Tibial artery (tissue), 4 donors: ENCODE measurements at places on chromosomes 13 and 19.

DNA sequence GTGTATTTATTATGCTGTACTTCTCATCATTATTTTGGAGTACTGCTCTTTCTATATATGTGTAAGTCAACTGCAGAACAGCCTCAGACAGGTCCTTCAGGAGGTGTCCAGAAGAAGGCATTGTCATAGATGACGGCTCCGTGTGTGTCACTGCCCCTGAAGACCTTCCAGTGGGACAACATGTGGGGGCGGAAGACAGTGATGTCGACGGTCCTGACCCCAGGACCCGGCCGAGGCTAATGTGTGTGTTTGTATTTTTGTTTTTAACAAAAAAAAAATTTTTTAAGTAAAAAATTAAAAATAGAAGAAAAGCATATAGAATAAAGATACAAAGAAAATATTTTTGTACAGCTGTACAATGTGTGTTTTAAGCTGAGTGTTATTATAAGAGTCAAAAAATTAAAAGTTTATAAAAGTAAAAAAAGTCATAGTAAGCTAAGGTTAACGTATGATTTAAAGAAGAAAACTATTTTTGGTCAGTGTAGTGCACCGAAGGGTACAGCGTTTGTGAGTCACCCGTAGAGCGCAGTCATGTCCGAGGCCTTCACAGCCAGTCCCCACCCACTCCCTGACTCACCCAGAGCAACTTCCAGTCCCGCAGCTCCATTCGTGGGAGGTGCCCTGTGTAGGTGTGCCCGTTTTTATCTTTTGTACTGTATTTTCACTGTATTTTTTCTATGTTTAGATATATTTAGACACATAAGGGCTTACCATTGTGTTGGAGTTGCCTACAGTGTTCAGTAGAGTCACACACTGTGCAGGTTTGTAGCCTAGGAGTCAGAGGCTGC lies 42.2 kb upstream of the SPACA7 start:
- H3K4me1 ChIP-seq: no peaks in the 10 kb centered on the region
- no peak for DNase-seq
- no peaks in the 10 kb centered on the region for H3K36me3 ChIP-seq
- no peak overlapping the region for H3K4me3 ChIP-seq
- H3K27me3 ChIP-seq: peaks cover 37% of the 10 kb centered on the region

DNA sequence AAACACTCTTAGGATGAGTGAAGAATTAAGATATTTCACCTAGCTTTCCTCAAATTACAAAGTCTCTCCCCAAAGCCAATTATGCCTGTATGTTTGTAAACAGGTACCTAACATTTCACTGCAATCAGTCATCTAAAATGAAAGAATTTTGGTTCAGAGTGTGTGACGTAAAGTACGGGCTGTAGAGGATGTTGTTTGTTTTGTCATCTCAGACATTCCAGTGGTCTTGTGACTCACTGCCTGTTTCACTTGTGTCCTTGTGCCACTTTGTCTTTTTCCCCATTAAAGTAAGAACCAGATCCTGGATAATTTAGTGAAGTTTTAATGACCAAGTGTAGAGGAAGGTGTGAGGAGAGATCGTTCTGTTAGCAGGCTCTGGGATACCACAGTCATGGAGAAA lies 28.6 kb upstream of the EID2 start:
- no peak overlapping the region for H3K4me3 ChIP-seq
- no peaks in the 10 kb centered on the region for H3K27me3 ChIP-seq
- no peak for DNase-seq
- H3K36me3 ChIP-seq: no peaks in the 10 kb centered on the region
- no peak overlapping the region for H3K27ac ChIP-seq

DNA sequence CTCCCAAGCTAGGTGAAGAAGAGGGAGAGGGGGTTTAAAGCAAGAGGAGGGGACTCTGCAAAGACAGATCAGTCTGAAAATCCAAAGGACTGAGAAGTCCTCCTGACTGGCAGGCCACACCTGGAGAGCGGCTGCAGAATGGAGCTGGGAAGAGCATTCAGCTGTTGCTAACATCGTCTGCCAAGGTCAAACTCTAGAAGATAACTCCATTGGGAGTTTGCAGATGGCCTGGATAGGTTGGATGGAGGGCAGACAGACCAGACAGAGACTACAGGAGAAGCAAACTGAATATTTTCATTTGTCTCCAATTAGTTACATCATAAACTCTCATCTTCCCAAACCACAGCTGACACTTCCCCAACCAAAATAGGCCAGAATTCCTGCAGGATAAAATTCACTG lies 19.9 kb upstream of the SHISA2 start:
- no peaks in the 10 kb centered on the region for H3K4me1 ChIP-seq
- no peak for DNase-seq
- H3K36me3 ChIP-seq: no peaks in the 10 kb centered on the region
- no peak overlapping the region for H3K4me3 ChIP-seq
- peaks cover 8% of the 10 kb centered on the region for H3K27me3 ChIP-seq

DNA sequence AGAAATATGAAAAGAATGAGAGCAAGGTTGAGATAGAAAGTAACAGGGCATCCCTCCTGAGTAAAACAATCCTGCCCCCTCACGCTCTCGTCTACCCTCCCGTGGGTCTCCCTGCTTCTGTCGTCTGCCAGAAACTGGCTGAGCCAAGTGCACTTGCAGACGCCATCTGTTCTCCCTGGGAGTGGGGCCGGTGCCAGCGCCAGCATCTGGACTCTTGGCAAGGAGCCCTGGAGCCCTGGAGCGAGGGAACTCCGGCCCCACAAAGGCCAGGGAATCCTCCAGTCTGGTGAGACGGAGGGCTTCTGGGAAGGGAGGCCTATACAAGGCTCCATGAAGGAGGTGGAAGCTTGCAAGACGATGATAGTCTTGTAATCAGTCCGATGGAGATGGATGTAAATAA lies 2.3 kb upstream of the TMEM91 start:
- H3K4me3 ChIP-seq: no peak overlapping the region
- H3K36me3 ChIP-seq: peaks cover 7% of the 10 kb centered on the region
- H3K27ac ChIP-seq: no peak overlapping the region
- peak; percentile 72 for DNase-seq

DNA sequence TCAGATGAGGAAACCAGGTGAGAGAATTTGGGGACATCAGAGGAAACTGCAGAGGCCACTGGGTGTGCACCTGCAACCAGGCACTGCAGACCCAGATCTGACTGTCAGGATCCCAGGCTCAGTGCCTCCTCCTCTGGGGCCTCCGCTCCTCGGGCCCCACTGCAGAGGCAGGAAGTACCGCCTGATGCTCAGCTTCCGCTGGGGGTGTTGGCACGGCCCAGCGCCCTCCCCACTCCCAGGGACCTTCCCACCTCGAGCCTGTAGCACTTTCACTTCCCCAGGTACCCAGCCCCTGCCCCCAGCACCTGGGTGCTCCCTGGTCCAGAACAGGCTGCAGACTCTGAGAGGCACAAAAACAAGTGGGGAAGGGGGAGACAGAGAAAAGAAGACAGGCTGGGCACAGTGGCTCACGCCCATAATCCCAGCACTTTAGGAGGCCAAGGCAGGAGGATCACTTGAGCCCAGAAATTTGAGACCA lies 1.4 kb upstream of the CD37 start:
- DNase-seq: peak; percentile 64
- H3K27me3 ChIP-seq: no peaks in the 10 kb centered on the region
- H3K27ac ChIP-seq: no peak overlapping the region
- peaks cover 17% of the 10 kb centered on the region for H3K36me3 ChIP-seq
- H3K4me3 ChIP-seq: no peak overlapping the region

DNA sequence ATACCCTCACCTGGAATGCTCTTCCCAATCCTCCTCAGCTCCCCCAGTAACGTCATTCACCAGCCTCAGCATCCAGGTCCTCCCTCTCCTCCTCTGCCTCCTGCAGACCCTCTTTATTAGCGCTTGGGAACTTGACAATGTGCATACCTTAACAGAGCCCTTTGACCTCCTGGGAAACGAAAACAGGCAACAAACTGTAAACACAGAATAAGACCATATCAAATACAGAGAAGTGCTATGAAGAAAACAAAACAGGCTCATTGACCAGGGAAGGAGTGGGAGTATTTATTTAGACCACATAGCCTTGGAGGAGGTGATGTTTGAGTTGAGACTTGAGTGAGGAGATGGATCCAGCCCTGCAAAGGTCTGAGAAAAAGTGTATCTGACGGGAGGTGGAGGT lies 107.9 kb upstream of the SLC7A1 start:
- H3K27me3 ChIP-seq: no peaks in the 10 kb centered on the region
- H3K36me3 ChIP-seq: no peaks in the 10 kb centered on the region
- H3K4me3 ChIP-seq: no peak overlapping the region
- peaks cover 7% of the 10 kb centered on the region for H3K4me1 ChIP-seq
- H3K27ac ChIP-seq: no peak overlapping the region

GRCh38 chr19:37725181-37725580 lies 5.6 kb upstream of the ZNF607 start:
- no peak overlapping the region for H3K27ac ChIP-seq
- H3K27me3 ChIP-seq: no peaks in the 10 kb centered on the region
- no peaks in the 10 kb centered on the region for H3K4me1 ChIP-seq
- DNase-seq: no peak
- no peaks in the 10 kb centered on the region for H3K36me3 ChIP-seq

GRCh38 chr19:35845215-35846037 lies 6.9 kb downstream of the NPHS1 start:
- no peaks in the 10 kb centered on the region for H3K36me3 ChIP-seq
- no peak overlapping the region for H3K27ac ChIP-seq
- peak overlapping the region; percentile 22 for H3K4me3 ChIP-seq
- H3K4me1 ChIP-seq: peaks cover 9% of the 10 kb centered on the region

DNA sequence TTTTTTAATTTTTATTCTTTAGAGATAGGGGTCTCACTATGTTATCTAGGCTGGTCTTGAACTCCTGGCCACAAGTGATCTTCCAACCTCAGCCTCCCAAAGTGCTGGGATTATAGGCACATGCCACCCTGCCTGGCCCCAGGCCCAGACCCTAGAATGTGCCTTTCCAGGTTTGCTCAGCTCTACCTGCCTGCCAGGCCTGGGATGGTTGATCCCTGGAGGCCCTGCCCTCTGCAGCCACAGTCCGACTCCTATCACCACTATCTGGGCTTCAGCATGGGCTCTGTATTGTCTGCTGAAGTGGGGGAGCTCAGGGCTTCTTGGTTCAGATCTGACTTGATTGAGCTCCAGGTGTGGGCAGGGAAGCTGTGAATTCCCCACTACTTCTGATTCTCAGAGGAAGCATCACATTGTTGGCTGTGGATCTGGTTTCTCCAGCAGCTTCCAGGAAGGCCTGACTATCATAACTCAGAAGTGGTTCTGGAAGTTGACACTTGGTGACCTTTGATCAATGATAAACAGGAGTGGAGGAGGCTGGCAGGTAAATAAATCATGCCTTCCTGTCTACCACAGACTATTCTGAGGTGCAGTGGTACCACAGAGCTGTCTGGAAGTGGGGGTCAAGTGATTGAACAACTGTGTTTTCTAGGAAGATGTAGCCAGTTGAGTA lies 71.9 kb downstream of the OLFM4 start:
- H3K36me3 ChIP-seq: no peaks in the 10 kb centered on the region
- H3K4me3 ChIP-seq: no peak overlapping the region
- H3K4me1 ChIP-seq: no peaks in the 10 kb centered on the region
- no peak for DNase-seq
- no peaks in the 10 kb centered on the region for H3K27me3 ChIP-seq

GRCh38 chr19:6587998-6588507 lies 2.9 kb downstream of the CD70 start:
- H3K27me3 ChIP-seq: peaks cover 89% of the 10 kb centered on the region
- no peaks in the 10 kb centered on the region for H3K36me3 ChIP-seq
- no peak for DNase-seq
- H3K27ac ChIP-seq: no peak overlapping the region
- H3K4me3 ChIP-seq: no peak overlapping the region

DNA sequence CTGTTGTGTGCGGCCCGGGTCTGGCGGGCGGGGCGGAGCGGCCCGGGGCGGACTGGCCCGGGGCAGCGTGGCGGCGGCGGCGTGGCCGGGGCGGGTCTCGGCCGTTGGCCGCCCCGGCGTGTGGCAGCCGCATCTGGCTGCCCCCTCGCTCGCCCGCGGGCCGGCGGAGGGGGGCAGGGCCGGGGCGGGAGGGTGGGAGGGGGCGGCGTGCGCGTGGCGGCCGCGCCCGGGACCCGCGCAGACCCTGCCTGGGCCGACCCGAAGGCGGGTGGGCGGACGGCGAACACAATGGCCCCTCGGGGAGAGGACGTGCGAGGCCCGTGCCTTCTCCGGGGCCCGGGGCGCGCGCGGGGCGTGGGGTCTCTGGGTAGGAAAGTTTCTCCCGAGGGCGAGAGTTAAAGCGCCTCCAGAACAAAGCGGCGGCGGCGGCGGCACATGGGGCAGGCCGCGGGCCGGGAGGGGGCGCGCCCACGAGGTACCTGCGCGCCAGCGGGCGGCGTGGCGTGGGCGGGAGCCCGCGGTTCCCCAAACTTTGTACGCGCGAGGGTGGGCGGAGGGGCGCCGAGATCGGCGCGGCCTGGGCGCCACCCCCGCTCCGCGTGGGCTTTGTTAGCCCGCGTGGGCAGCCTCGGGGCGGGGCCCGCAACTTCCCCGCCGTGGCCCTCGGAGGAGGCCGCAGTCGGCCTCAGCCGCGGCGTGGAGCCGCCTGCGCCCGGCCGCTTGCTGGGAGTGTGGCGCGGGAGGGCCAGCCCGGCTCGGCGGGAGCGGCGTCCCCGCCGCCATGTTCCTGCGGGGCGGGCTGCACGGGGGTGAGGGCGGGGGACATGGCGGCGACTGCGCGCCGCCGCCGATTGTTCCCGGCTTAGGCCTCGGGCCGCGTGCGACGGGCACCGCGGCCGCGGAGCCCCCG lies 764 bp downstream of the MIR17HG start:
- H3K27ac ChIP-seq: peak overlapping the region; percentile 74
- no peaks in the 10 kb centered on the region for H3K27me3 ChIP-seq
- peaks cover 10% of the 10 kb centered on the region for H3K36me3 ChIP-seq
- peak overlapping the region; percentile 91 for H3K4me3 ChIP-seq
- DNase-seq: no peak

GRCh38 chr13:44435919-44436510 lies 62.4 kb downstream of the SERP2 start:
- no peak for DNase-seq
- H3K4me1 ChIP-seq: peaks cover 3% of the 10 kb centered on the region
- peak overlapping the region; percentile 84 for H3K4me3 ChIP-seq
- peak overlapping the region; percentile 90 for H3K27ac ChIP-seq
- H3K36me3 ChIP-seq: peaks cover 16% of the 10 kb centered on the region

GRCh38 chr19:30153326-30154210 lies 211.5 kb downstream of the URI1 start:
- no peaks in the 10 kb centered on the region for H3K27me3 ChIP-seq
- H3K36me3 ChIP-seq: no peaks in the 10 kb centered on the region
- no peak for DNase-seq

DNA sequence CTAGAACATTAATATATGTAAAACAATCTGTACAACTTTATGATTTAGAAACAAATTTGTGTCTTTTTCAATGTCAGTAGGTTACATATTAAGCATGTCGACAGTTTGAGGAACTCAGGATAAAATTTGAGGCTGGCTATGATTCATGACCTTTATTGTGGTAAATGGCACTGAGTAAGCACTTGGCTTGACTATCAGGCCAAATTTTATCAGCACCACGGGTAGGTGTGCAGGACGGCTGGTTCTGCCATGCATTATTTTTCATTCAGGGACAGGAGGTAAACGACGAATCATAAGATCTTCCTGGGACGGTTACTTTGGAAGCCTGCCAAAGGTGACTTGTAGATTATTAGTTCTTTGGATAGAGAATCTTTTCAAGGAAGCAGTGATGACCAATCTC lies 19.9 kb upstream of the CYP4F8 start:
- H3K36me3 ChIP-seq: no peaks in the 10 kb centered on the region
- no peak overlapping the region for H3K4me3 ChIP-seq
- no peaks in the 10 kb centered on the region for H3K4me1 ChIP-seq
- H3K27ac ChIP-seq: no peak overlapping the region
- no peaks in the 10 kb centered on the region for H3K27me3 ChIP-seq
- DNase-seq: no peak
